Suprapubic skin (tissue), 4 donors: ENCODE measurements at places on chromosomes 5 and 9. TPM values are rescaled to one million over a fixed set of nuclear protein-coding genes. Genes with fewer than 3 reads are reported as not detected.

GRCh38 chr9:17928768-17929167, 349.9 kb downstream of the SH3GL2 start:
- DNase-seq, result no peak

DNA sequence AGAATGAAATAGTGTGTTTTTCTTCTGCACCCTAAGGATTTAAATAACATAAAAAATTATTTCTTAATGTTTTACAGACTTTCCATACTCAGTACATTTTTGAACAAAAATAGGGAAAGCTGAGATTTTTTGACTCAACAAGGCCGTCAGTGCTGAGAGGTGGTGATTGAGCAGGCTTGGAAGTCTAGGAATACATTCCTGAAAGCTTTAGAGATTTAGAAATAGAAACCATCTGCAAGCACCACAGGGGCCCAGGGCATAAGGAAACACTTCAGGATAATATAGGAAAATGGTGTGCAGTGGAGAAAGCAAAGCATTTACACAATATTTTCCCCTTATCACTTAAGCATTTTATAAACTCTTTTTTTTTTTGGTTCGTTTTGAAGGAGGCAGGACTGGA, 5.2 kb downstream of the BASP1 start:
- no peak for DNase-seq

DNA sequence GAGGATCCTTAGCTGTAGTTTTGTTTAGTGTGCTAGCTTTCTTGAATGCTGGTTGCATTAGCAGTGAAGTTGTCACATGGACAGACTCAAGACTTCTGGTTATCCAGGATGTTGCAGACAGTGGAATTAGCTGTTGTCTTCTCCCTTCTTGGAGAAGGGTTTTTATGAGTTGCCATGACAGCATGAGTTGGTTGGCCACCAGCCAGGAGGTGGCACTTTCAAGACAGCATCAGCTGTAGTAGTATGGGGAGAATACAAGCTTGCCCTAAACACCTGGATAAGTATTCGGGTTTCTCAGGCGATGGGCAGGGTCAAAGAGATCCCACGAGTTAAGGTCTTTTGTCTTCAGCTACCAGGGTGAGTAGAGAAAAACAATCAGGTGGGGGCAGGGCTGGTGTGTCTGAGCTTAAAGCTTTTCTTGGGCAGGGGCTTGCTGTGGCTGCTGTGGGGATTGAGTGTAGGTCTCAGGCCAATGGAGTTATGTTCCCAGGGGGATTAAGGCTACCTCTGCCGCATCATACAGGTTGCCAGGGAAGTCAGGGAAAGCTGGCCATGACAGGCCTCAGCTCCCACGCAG, 7.7 kb upstream of the C5orf47 start:
- no peak for DNase-seq

GRCh38 chr9:94031946-94032345, 52.3 kb upstream of the PTPDC1 start:
- DNase-seq, result no peak

- peak; percentile 41 for DNase-seq
Observed at GRCh38 chr9:113990975-113991471, 87.1 kb downstream of the AMBP start.

GRCh38 chr9:70030156-70030555, 13.5 kb upstream of the MAMDC2 start:
- no peak for DNase-seq

- DNase-seq, result no peak
Observed at GRCh38 chr5:93145767-93146166, 435.3 kb downstream of the NR2F1-AS1 start.

- no peak for DNase-seq
Observed at GRCh38 chr5:14449052-14449661, 132.4 kb upstream of the OTULINL start.

DNA sequence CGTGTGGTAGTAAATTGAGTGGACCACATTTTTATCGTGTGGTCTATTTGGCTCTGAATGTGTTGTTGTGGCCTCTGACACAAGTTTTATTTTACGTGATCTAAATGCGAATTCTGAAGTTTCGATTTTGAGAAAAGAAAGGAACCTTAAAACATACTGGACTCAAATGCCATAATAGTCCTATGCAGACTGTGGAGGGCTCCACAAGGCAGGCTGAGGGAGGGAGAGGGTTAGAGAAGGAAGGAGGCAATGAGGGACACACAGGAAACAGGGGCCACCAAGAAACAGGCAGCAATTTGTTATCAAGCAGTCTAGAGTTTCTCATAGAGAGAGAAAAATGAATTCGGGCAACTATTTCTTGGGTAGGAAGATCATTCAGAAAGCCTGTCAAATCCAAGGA, 110.4 kb upstream of the SEMA6A start:
- no peak for DNase-seq

DNA sequence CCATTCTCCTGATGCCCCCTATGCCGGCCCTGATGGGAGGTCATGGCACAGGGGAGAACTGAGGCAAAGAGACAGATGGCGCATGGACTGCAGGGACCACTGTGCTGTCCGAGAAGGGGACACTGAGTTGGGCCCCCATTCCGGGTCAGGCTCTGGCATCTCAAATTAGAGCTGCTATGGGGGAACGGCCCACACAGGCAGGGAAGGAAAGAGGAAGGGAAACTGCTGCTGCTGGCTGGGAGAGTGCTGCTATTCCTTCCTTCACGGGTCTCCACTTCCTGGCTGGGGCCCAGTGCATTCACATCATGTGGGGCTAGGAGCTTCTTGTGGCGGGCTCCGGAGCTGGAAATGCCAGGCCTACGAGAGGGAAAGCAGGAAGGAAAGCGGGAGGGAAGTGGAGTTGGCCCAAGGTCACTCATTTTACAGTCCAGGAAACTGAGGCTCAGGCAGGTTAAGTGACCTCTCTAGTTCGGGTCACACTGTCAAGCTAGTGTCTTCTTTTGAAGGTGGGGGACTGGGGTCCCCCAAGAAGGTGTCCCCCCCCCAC, 1.3 kb upstream of the CARD19 start:
- DNase-seq, result no peak

DNA sequence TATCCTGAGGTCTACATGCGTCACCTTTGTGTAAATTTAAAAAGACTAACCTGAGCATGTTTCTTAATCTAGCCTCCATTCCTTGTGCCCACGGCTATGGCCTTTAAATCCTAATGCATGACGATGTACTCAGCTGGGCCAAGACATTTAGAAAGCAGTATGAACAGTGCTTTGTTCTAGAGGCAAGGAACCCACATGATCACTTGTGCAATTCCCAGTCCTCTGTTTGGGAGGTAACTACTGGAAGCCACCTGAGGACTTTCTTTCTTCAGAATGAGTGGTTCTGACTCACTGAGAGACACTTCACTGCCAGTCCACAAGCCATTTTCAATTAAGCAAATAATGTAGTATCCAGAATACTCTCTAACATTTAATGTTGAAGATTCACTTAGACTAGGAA, 181.3 kb downstream of the RAB3C start:
- DNase-seq, result no peak

- no peak for DNase-seq
Observed at GRCh38 chr5:137308311-137308710, 190.8 kb downstream of the SPOCK1 start.

- DNase-seq, result peak; percentile 30
Observed at GRCh38 chr9:93252116-93252780, 68.3 kb downstream of the WNK2 start.

- no peak for DNase-seq
Observed at GRCh38 chr5:132704875-132705274, 31.1 kb downstream of the IL4 start.

DNA sequence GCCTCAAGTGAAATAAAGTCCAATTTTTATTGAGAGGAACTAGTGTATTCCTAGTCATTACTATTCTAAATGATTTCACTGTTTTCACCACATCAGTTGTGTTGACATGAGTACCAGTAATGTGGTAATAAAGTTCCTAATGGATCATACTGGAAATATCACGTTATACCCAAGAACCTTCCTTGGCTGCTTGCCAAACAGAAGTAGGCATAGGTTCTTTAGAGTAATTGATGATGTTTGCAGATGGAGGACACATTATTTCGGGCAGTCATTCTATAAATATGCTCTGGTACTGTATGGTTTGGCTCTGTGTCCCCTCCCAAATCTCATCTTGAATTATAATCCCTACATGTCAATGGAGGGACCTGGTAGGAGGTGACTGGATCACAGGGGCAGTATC, 15.1 kb downstream of the SNCAIP start:
- DNase-seq, result no peak

GRCh38 chr5:95731571-95732554, 727 bp downstream of the RHOBTB3 start:
- DNase-seq, result peak; percentile 86

DNA sequence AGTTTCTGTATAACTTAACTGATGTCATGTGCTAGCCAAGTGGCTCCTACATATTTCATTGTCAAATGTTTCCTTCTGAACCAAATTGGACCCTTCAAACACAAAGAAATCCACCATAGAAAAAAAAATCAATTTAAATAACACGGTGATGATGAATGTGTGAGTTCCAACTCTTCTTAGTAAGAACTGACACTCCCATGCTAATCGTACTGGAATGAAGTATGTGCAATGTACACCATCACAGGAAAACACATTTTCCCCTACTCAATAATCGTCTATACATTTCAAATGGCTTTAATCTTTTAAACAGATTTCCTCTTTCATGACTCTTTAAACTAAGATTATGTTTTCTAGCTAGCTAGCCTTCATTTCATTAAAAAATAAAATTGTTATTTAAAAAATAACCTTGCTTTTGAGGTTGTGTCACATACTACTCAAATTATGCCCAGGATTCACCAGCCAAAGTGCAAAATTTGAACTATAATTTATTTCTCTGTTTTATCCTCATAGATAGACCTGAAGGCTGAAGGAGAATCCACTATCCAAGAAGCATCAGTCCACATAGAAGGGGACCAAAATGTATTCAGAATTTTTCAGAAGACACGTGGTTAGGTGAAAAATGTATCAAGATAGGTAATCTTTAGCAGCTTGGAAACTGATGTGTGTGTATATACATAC, 131.0 kb upstream of the ITGA1 start:
- DNase-seq, result no peak

DNA sequence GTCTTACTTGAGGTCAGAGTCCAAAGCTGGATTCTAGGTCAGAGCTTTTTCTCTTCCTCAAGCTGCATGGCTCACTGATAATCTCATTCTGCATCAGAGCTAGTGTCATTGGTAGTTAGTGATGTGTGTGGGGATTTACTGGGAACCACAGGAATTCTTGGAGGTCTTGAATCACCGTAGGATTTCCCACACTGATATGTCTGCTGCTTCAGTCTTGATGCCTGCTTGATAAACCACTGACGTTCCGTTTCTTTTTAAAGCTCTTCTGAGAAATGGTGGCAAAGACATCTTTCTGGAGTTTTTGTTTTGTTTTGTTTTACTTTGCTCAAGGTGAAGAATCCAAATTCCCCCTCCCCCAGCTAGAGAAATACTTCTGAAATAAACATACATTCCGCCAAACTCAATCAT, 1.2 kb upstream of the GARIN3 start:
- no peak for DNase-seq

DNA sequence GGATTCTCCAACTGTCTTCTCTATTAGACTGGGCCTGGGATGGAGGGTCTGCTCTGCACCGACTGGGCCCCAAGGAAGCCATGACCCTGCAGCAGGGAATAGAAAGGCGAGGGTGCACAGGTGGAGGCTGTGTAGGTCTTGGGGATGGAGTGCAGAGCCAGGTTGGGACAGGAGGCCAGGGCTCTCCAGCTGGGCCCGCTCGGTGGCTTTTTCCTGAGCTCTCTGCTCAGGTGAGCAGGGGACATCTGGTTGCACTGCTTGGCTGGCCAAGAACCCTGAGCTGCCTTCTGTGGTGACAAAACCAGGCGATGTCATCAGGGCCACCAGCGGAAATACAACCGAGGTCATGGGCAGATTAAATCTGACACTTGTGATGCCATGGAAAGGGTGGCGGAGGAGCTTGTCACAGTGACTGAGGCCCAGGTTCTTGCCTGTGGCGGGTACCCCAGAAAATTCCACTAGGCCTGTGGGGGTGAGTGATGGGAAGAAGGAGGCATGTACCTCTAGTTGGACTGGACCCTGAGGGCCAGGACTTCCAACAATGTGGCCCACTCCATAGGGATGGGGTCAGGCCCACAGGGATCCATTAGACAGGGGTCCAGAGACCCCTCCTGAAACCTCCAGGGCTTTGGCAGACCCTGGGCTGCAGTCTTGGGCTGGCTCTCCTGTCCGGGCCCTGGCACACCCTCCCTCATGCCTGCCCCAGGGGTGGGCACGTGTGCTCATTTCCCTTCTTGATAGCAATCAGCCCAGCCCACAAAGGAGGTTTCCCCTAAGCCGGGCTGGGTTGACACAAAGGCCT, 4.4 kb upstream of the IL3 start:
- peak; percentile 72 for DNase-seq

GRCh38 chr9:75112789-75113188, 24.5 kb downstream of the OSTF1 start:
- DNase-seq, result no peak

DNA sequence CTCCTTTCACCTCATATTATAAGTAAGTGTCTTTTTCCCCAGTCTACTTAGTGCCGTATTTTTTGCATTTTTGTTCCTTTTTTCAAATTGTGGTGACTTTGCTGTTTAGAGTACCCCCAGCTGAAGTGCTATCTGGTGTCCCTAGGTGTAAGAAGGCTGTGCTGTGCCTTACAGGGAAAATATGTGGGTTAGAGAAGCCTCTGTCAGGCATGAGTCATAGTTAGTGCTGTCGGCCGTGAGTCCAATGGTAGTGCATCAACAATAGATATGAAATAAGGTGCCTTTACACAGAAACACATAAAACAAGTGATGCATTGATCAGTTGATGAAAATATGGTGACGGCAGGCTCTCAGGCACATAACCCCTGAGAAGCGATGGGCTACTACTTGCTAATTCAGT, 20.1 kb downstream of the SYK start:
- no peak for DNase-seq

- no peak for DNase-seq
Observed at GRCh38 chr5:166772770-166773169, 1518.7 kb upstream of the WWC1 start.

- no peak for DNase-seq
Observed at GRCh38 chr9:136285501-136286358, 18.2 kb downstream of the CCDC187 start.

- no peak for DNase-seq
Observed at GRCh38 chr5:131532031-131532640, 102.9 kb downstream of the RAPGEF6 start.

- no peak for DNase-seq
Observed at GRCh38 chr5:180339583-180340183, 13.5 kb downstream of the GFPT2 start.

DNA sequence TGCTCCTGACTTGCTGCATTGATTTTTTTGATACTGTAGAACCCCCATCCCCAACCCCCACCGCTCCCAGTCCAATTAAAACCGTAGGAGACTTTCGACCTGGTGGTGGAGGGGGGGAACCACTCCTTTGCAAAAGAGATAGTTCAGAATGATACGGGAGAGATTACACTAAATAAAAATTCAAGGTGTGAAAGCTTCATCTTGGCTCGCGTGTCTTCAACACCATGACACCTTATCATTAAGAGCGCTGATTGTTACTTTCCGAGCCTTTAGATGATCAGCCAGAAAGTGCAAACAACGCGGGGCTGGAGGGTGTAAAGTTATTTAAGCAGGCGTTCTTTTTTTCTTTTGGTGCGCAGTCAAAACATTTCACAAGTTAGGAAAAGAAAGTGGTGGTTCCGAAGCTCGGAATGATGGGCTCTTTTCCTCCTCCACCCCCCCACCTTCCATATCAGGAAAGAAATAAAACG, 1.3 kb upstream of the ZNF462 start:
- no peak for DNase-seq

Gene PCSK1
- total RNA-seq, result 0.25 TPM

Gene HINT1
- 190 TPM for total RNA-seq

Gene PCDHGA1
- 0.38 TPM for total RNA-seq

Gene MAMDC4
- 1.5 TPM for total RNA-seq

Gene ADAMTS6
- total RNA-seq, result 1.7 TPM

Gene AQP3
- 1,636 TPM for total RNA-seq

Gene C9
- total RNA-seq, result not detected

Gene PPP3R2
- not detected for total RNA-seq

Gene SLC23A1
- total RNA-seq, result 3.0 TPM

Gene C5orf15
- total RNA-seq, result 33.1 TPM
